GM04504 (cell line): ENCODE measurements at places on chromosomes 3 and 15.

DNA sequence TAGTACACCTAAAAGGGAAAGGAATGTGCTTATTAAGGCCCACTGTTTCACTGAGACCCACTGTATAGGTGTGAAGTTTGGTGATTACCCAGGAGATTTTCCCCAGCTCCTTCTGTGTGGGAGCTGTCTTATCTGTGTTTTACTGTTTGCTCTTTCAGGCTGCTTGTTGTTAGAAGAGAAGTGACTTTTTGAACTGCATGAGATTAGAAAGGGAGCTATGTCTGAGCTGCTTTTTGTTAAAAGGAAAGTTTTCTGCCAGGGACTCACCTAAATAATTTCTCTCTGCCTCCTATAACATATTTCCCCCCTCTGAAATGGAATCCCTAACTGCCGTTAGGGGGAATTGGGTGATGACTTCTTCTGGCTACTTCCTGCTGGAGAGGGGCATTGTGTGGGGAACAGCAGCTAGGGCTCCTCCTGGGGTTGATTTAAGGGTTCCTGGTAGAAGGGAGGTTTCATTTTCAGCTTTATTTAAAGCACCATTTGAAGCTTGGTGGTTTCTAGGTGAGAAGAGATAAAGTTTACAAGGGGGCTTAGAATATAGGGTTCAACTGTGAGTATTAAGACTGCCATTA is 77.1 kb upstream of the ATP11B start:
- DNase-seq, result no peak

DNA sequence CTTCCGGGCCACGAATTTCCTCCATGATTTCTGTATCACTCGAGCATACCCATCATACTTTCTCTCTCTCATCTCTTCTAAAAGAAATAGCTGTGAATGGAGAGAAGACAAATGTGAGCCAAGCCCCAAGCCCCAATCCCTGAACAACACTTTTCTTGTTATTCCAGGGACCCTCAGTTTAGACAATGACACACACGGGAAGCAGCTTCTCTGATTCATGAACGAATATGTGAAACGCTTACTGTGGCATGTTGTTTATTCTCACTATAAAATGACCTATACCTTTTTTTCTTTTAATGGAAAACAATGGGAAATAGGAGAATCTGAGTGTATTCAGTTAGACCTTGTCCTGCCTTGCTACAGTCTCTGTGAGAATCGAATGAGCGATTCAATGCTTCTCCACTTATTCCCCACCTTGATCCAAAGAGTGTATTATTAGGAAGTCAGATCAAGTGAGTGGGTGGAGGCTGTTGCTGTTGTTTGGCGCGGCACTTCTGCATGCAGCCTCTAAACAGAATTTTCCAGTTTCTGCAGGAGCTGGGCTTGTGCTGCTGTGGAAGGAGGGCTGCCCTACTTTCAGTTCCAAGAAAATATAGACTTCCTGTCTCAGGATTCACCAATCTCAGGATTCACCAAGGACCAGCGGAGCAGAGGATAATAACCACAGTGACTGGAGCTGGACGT is 32.4 kb upstream of the LDHAL6B start:
- DNase-seq, result no peak

DNA sequence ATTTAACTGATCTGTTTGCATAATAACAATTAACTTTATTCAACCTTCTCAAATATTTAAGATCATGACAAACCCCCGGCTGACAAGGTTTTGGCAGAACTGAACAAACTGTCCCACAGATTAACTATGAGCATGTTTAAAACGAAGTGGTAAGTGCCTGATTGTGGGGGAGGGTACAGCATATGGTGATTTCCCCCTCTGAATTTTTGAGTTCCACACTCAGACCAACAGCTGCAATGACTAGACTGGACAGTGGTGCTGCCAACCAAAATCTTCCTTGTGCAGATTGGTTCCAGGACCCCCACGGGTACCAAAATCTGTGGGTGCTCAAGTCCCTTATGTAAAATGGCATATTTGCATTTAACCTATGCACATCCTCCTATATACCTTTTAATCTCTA is 449.5 kb downstream of the SHQ1 start:
- DNase-seq, result no peak

GRCh38 chr3:67033079-67033478 is 35.0 kb downstream of the KBTBD8 start:
- DNase-seq, result no peak

GRCh38 chr3:106228271-106228670 is 359.5 kb upstream of the CBLB start:
- no peak for DNase-seq
